Endothelial cell (in vitro differentiated cells): ENCODE measurements at places on chromosomes 12 and 14.

- DNase-seq: no peak
Observed at GRCh38 chr12:90965204-90965603, 10.2 kb upstream of the CCER1 start.

DNA sequence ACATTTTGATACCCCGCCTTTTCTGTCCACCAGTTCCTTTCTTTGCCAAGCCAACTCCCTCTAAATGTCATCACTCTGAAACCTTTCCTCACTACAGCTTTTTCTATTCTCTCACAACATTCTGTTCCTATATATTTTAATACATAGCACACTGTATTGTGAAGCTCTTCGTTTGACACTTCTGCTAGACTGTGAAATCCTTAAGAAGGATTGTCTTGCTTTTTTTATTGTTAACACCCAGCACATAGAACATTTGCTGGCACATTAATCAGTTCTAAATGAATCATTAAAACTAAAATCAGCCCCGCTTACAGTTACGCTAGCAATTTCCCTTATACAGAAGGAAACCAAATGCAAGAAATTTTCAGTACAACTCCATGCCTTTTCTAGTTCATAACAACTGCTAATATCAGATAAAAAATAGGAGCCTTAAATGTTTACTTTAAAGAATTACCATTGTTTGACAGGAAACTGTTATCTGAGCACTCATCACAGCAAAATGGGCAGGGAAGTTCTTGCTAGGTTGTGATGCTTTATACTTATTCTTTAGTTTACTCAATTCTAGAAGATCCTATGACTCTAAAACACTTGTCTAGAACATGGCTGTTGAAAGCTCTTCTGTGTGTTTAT lies 93.5 kb downstream of the PPP1R12A start:
- no peak for DNase-seq

GRCh38 chr12:83265808-83266207 lies 579.1 kb downstream of the TMTC2 start:
- no peak for DNase-seq

DNA sequence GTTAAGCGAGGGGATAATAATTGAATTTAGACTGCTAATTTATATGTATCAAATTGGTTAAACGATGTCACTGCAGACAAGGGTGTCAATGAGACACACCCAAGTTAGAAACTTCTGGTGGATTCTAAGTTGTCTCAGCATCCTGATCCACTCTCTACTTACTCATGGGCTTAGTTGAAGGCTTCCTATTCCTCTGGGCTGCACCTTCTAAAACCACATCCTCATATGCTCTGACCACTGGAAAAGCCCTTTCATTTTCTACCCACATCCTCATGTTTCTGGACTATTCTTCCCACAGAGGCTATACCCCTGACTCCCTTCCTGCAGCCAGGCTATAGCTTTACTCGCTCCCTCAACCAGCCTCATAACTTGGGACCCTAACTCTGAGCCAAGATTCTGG lies 493.8 kb downstream of the VRK1 start:
- DNase-seq: no peak

DNA sequence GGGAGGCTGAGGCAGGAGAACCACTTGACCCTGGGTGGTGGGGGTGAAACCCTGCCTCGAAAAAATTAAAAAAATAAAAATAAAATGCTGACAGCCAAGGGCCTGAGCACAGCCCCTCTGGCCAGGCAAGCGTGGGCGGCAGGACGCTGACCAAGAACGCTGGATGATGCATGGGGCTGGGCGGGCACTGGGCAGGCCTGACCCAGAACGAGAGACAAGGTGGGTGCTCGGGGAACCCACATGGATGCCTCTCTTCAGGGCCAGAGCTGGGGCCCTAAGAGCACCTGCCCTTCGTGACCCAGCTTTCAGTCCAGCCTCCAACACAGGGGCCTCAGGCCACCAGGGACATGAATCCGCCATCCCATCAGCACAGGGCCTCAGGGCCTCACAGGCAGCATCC lies 11.3 kb downstream of the GALNT9 start:
- no peak for DNase-seq

- DNase-seq: no peak
Observed at GRCh38 chr12:9694241-9694640, 24.7 kb downstream of the CLEC2D start.

DNA sequence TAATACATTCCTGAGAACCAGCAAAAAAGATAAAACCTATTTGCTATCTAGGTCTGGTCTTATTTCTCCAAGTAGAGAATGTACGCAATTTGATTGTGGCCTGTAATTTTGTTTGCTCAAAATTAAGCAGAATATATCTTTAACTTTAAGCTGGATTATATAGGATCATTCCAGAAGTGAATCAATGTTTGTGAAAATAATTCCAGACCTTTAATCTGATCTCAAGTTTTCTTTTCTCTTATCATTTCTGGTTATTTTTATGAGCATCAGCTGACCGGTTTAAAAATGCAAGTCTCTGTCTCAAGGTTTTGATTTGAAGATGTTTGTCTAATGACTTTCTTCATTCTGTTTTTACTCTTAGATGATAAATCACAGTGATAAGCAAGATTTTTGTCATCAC lies 997.9 kb upstream of the FLRT2 start:
- no peak for DNase-seq

GRCh38 chr12:70854881-70855568 lies 65.5 kb downstream of the PTPRR start:
- DNase-seq: no peak

DNA sequence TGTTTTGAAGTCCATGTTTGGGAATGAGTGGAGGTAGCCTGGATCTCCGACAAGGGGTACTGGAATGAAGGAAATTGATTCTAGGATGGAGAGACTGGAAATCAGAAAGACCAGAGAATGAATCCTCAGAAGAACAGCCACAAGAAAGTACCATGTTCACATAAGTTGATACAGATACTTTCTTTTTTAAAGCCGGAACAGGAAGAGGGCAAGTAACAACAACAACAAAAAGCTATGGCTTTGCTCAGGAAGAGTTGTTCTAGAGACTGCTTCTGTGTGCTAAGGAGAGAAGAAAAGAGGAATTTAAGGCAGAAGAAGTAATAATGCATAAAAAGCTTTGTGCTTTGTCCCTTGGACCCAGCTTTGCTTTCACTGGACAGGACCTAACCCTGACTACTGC lies 6.2 kb downstream of the TC2N start:
- no peak for DNase-seq

GRCh38 chr12:121603581-121603980 lies 22.7 kb upstream of the ORAI1 start:
- DNase-seq: no peak

GRCh38 chr12:105977652-105978051 lies 161.1 kb downstream of the NUAK1 start:
- no peak for DNase-seq

DNA sequence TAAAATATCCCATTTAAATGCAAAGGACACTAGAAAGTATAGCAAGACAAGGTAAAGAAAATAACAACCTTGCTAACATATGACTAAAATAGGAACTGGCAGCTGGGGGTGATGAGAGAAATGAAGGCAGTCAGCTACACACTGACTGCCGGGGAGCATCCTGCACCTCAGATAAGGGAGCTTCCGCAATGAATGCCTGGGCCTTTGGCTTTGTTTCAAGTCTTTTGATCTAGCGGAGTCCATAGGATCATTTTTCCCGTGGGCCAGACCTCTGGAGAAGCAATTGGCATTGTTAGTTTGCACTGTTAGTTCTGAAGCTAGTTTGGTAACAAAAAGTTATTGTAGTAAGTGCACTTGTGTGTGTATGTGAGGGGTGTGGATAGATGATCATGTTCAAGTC lies 639.9 kb downstream of the DIO2 start:
- no peak for DNase-seq

DNA sequence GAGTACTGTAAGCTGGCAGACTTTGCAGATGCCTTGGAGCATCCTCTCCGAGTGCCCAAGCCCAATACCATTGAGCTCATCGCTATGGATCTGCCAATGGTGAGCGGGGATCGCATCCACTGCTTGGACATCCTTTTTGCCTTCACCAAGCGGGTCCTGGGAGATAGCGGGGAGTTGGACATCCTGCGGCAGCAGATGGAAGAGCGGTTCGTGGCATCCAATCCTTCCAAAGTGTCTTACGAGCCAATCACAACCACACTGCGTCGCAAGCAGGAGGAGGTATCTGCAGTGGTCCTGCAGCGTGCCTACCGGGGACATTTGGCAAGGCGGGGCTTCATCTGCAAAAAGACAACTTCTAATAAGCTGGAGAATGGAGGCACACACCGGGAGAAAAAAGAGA lies 41.6 kb downstream of the FIGNL2 start:
- no peak for DNase-seq

DNA sequence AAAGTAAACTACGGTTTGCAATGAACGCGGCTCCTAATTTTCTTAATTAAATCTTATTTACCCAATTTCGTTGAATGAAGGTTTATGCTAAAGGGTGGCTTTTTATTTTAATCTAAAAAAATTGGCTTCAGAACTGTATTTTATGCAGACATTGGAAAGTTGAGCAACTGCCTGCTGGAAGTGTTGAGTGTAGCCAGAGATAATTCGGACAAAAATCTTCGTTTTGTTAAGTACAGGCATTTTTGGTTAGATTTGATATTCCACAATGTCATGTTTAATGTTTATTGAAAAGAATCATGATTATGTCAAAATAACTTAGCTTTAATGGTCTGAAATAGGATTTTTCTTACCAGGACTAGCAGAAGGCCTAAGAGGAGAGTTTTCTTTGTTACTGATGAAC lies 875 bp downstream of the IRAK3 start:
- DNase-seq: no peak

- no peak for DNase-seq
Observed at GRCh38 chr14:91300283-91300895, 55.9 kb upstream of the GPR68 start.

GRCh38 chr12:17976202-17976601 lies 113.8 kb downstream of the RERGL start:
- DNase-seq: peak; percentile 41

- DNase-seq: peak; percentile 5
Observed at GRCh38 chr14:88791629-88792472, 902 bp downstream of the EML5 start.

DNA sequence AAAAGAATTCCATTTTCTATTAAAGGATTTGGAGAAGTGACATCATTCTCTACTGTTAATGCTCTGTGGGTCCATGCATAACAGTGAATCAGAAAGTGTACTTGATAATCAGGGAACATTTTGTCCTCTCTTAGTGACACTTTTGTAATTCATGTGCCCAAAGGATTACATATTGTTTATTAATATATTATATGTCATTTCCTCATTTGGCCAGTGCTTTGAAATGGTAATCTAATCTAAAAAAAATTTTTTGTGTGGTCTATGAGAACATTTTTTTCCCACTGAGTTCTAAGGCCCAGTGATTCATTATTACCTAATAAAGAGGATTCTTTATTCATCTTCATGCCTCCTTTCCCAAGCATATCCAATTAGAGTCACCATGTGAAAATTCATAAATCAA lies 79.7 kb upstream of the MYF6 start:
- no peak for DNase-seq

GRCh38 chr12:104763168-104763805 lies 194.8 kb downstream of the SLC41A2 start:
- DNase-seq: no peak

- no peak for DNase-seq
Observed at GRCh38 chr12:82174383-82174782, 183.8 kb downstream of the CCDC59 start.

- no peak for DNase-seq
Observed at GRCh38 chr12:132170094-132170636, 25.9 kb downstream of the NOC4L start.

DNA sequence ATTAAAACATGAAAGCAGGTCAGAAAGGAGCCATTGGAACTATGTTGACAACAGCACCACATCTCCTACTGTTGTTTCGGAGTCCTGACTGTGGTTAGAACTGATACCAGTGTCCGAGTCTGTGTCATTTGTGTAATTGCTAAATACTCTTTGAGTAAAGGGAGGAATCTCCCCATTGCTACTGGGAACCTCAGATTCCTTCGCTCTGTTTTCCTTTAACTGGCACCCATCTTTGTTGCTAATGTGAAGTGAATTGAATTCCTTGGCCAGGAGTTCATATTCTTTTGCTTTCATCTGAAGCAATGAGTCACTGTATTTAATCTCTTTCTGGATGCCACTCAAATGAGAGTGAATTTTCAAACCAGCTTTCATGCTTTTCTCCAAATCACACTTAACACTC lies 31.5 kb downstream of the RASSF9 start:
- no peak for DNase-seq

- no peak for DNase-seq
Observed at GRCh38 chr12:42982828-42983227, 393.3 kb upstream of the PRICKLE1 start.

- DNase-seq: no peak
Observed at GRCh38 chr12:95549392-95550084, 1.7 kb downstream of the USP44 start.

- DNase-seq: no peak
Observed at GRCh38 chr12:58966939-58967338, 46.6 kb upstream of the LRIG3 start.

DNA sequence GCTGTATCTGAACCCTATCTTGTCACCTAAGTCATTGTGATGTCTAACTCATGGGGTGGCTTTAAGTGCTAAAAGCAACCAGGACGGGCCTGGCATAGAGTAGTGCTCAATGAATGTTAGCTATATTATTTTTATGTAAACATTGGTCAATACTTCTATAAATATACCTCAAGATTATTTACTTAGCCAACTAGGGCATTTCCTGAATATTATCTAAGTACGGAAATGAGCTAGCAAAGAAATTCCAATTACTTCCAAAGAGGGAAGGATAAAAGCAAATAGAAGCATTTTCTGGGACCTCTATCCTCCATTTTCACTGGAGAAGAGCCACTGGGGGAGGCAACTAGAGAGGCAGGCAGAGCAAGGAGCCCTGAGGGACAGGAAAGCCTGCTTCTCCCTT lies 20.6 kb downstream of the CCDC92 start:
- no peak for DNase-seq

DNA sequence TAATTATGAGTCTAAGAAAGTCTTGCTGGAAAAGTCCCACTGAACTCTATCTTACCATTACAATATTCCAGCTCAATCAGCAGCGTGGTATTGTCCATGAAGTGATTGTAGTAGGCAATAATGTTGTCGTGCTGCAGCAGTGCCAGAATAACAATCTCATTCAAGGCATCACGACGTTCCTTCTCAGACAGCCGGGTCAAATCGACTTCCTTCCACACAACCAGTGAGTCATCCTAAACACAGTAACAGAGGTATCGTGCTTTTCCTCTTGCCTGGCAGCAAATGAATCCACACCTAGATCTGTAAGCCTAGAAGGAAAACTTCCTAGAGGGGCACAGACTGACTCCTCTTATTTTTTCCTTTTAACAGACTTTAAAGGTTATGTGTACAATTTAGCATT lies 2.9 kb downstream of the NEK9 start:
- peak; percentile 22 for DNase-seq

DNA sequence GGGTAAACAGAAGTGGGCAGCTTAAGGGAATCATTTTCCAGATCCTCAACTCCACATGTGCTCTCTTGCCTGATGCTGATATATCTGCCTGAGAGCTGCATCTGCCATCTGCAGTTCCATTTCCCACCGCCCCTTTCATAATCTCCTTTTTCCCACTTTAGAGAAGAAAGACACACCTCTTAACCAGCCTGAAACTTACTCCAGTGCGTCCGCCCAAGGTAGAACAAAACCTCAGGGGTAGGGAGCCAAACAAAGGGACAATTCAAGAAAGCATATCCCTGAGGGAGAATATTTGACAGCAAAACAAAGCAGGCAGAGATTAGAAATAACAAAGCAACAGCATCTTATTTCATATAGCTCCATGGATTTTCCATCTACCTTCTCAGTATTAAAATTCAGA lies 4.3 kb downstream of the MDM1 start:
- no peak for DNase-seq

GRCh38 chr12:54019924-54020590 lies 8.2 kb upstream of the HOXC6 start:
- no peak for DNase-seq

GRCh38 chr12:128856791-128857078 lies 3.5 kb downstream of the GLT1D1 start:
- no peak for DNase-seq
